ENCODE measurements at places on chromosomes 6 and 20. TPM values are rescaled to one million over a fixed set of nuclear protein-coding genes. Genes with fewer than 3 reads are reported as not detected.

GRCh38 chr6:47407300-47408281 is 70.0 kb upstream of the CD2AP start:
- no peak for DNase-seq

DNA sequence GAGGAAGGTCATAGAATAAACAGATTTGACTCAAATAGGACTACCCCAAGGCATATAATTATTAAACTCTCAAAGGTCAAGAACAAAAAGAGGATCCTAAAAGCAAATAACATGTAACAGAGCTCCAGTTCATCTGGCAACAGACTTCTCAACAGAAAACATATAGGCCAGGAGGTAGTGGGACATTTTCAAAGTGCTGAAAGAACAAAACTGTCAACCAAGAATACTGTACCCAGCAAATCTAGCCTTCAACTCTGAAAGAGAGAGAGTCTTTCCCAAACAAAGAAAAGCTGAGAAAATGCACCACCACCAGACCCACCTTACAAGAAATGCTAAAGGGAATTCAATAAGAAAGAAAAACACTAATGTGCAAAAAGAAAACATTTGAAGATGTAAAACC is 11.9 kb downstream of the NQO2 start:
- no peak for DNase-seq

The SGK2 gene
- 0.59 TPM for total RNA-seq

GRCh38 chr20:15603978-15604805 is 969.1 kb downstream of the KIF16B start:
- no peak for DNase-seq

GRCh38 chr6:63609231-63609630 is 26.4 kb upstream of the PHF3 start:
- DNase-seq: no peak

- DNase-seq: no peak
Observed at GRCh38 chr6:74091136-74091793, 395.3 kb downstream of the CD109 start.

The LST1 gene
- total RNA-seq: 21.6 TPM

DNA sequence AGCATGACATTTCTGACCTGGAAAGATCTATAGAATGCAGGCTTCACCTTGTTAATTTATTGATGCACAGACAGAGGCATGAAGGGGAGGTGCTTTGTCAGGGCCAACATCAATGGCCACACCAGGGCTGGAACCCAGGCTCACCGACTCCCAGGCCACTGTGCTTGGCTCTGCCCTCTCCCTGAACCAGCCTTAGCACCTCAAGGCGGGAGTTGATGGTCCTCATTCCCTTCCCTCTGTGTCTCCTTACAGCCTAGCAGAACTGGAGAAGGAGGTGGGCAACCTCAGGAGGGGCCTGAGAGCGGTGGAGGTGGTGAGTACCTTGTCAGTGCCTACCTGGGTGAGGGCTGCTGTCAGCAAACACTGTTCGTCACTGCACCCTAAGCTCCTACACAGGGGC is 35.6 kb downstream of the MOCS1 start:
- DNase-seq: no peak

GRCh38 chr20:3174442-3175261 is 1.3 kb upstream of the LZTS3 start:
- DNase-seq: no peak

DNA sequence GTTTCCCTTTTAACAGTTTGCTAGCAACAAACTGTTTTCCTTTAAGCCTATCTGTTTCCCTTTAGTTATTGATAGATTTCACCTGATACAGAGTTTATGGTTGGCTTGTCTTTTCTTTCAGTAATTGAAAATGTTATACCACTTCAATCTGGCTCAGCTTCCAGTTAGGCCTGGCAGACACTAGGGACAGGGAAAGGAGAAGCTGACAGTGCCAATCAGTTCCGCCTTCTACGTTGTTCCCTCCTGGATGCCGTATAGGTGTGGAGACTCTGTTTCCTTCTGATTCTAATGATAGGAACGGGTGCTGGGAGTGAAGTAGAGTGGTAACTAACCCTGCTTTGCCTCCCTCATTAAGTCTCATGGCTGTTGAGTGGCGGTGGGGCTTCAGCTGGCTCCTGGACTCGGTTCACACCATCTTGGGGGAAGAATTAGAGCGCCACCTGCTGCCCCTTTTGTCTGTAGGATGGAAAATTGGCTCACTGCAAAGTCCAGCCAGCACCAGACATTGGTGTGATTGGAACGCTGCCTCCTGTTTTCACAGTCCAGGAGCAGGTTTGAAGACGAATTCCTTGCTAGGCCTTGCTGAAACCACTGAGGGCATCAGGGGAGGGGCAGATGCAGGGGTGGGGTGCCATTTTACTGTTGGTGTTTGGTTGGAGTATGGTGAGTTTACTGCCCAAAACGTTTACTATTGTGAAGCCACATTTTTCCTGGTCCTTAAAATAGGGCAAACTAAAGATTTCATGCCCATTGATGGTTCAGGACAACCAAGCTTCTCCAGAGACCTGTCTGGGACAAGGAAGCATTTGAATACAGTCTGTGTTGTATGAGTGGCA is 1729.5 kb downstream of the GRIK2 start:
- DNase-seq: no peak

GRCh38 chr20:51313358-51313827 is 229.1 kb downstream of the NFATC2 start:
- DNase-seq: no peak

All from activated naive CD4-positive, alpha-beta T cell treated with anti-CD3 and anti-CD28 coated beads, Interleukin-2, amount 50 U/mL, for 72 hours (primary cell).